ENCODE measurements at places on chromosomes 1 and 21. TPM values are rescaled to one million over a fixed set of nuclear protein-coding genes. Genes with fewer than 3 reads are reported as not detected.

The LMX1A gene
- not detected for total RNA-seq

DNA sequence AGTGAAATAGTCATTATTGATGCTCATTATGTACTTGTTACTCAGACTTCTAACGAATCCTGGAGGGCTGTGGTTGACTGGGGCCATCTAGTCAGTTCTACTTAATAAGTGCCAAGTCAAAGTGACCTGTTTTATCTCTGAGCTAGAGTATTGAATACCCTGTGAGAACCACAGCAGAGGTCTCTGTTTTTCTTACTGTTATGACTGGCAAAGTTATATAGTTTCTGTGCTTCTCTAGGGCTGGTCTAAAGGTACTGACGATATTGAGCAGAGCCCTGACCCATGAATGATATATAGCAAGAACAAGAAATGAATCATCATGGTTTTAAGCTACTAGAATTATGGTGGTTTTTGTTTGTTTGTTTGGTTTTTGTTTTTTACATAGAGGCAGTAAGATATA, 555.8 kb downstream of the PLA2G4A start:
- DNase-seq: no peak

DNA sequence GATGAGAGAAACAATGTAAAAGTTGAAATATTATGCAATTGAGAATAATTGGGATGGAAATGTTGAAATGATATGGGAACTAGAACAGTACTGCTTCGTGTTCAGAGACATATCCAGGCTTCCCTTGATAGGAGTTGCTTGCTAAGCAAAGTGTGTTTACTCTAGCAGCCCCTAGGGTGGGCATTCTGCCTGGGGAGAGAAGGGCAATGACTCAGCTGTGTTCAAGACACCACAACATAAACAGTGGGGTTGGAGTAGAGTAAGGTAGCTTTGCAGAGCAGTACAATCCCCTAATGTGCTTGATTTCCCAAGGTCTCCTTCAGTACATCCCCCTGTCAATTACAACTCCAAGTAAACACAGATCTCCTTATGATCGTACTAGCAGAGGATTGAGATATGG, 4.8 kb upstream of the PCNX2 start:
- no peak for DNase-seq

GRCh38 chr21:42172596-42173483, 46.1 kb upstream of the ABCG1 start:
- DNase-seq: no peak

Data from hematopoietic multipotent progenitor cell (in vitro differentiated cells).